ENCODE measurements at places on chromosomes 12 and 14. TPM values are rescaled to one million over a fixed set of nuclear protein-coding genes. Genes with fewer than 3 reads are reported as not detected.

DNA sequence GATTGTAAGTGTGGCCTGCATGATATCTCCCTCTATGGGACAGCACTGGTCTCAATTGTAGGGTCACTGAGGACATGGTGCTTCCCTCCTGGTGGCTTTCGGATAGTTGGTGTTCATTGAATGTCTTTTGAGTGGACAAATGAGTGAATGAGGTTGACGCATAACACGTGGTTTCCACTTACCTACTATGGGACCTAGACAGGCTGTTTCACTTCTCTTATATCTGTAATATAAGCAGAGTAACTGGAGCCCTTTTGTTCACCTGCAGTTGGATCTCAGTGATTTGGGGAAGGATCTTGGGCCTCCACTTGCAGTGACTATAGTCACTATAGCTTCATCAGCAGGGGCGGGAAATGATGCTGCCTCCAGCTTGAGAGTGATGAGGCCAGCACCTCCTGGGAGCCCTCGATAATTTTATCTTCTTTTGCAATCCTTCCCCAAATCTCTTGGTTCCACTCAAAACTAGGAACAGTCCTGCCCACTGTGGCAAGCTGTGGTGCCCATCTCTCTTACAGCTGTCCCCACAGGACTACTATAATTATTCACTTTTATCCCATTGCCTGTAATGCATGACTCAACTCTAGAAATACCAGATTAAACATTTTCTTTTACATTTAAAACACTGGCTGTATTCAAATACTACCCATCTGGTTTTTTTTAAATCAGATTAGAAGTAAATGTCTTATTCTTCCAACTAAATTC, 242.9 kb downstream of the CHST11 start:
- no peak overlapping the region for H3K4me3 ChIP-seq
- peak overlapping the region; percentile 49 for H3K27ac ChIP-seq
- peaks cover 2% of the 10 kb centered on the region for H3K27me3 ChIP-seq
- peaks cover 35% of the 10 kb centered on the region for H3K36me3 ChIP-seq
- peaks cover 48% of the 10 kb centered on the region for H3K4me1 ChIP-seq

DNA sequence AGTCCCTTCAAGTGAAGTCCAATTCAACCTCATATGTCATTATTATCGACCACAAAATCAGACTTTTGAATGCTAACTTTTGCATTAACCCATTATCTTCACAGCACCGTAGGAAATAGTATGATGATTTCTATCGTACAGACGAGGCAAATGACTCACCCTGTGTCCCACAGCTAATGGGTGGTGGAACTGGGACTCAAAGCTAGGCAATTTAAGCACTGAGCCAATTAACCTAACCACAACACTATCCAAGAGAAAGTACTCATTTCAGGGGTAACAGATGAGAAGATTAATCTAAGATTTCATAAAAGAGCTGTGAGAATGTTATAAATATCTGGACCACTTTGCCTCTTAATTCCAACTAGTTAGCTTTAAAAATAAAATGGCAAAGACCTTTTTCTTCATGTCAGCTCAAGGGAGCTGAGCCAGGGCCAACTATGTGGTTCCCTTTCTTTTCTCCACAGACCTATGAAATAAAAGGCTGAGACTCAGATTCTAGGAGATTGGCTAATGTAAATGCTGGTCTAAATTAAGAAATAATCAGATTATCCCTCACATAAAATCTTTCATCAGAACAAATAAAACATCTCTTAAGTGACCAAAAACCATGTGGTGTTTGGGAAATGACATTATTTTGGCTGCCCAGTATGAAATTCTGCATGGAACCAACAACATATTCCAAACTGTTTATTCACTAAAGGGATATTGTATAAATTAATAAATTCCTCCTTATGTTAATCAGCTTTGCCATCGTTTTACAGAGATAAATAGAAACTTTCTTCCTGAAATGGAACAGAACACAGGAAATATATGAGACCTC, 4.9 kb downstream of the PTGER2 start:
- peak overlapping the region; percentile 89 for H3K27ac ChIP-seq
- peaks cover 56% of the 10 kb centered on the region for H3K4me1 ChIP-seq
- peak overlapping the region; percentile 99 for H3K4me3 ChIP-seq
- peaks cover 91% of the 10 kb centered on the region for H3K36me3 ChIP-seq
- DNase-seq = no peak

DNA sequence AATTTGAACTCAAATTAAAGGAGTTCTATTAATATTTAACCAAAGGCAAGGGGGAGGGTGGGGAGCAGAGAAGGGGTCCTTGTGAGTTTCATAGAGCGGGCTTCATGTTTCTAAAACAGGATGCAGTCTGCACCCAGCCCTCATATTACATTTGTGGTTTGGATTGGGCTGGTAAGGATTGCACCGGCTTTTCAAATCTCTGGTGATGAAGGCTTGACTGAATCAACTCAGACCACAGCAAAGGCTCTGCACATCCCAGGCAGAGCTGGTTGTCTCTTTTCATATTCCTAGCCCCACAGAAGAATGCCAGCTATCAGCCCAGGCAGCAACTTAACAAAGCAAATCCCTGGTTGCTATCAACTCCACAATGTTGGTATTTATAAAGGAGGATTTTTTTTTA, 1221.4 kb downstream of the VRK1 start:
- peaks cover 26% of the 10 kb centered on the region for H3K4me1 ChIP-seq
- no peaks in the 10 kb centered on the region for H3K27me3 ChIP-seq
- no peaks in the 10 kb centered on the region for H3K36me3 ChIP-seq
- no peak overlapping the region for H3K27ac ChIP-seq
- H3K4me3 ChIP-seq = no peak overlapping the region

- no peaks in the 10 kb centered on the region for H3K36me3 ChIP-seq
- no peak for DNase-seq
- no peaks in the 10 kb centered on the region for H3K4me1 ChIP-seq
- H3K27me3 ChIP-seq = peaks cover 5% of the 10 kb centered on the region
- H3K4me3 ChIP-seq = no peak overlapping the region
- no peak overlapping the region for H3K27ac ChIP-seq
Measured at GRCh38 chr12:45477526-45477925, 252.0 kb upstream of the ARID2 start.

DNA sequence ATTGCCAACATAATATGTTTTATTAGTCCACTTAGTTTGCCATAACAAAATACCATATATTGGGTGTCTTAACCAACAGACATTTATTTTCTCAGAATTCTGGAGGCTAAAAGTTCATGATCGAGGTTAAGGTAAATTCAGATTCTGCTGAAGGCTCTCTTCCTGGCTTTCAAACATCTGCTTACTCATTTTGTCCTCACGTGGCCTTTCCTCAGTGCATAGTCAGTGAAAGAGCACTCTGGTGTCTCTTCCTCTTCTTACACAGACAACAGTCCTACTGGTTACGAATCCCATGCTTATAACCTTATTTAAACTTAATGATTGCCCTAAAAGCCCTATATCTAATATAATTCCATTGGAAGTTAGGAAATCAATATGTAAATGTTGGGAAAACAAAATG, 479.7 kb downstream of the FSCB start:
- no peak overlapping the region for H3K4me3 ChIP-seq
- H3K27ac ChIP-seq = no peak overlapping the region
- DNase-seq = no peak
- no peaks in the 10 kb centered on the region for H3K27me3 ChIP-seq
- no peaks in the 10 kb centered on the region for H3K4me1 ChIP-seq

- no peak overlapping the region for H3K27ac ChIP-seq
- no peak overlapping the region for H3K4me3 ChIP-seq
- no peak for DNase-seq
- H3K36me3 ChIP-seq = peaks cover 88% of the 10 kb centered on the region
Measured at GRCh38 chr12:112998987-112999767, 20.9 kb downstream of the OAS2 start.

DNA sequence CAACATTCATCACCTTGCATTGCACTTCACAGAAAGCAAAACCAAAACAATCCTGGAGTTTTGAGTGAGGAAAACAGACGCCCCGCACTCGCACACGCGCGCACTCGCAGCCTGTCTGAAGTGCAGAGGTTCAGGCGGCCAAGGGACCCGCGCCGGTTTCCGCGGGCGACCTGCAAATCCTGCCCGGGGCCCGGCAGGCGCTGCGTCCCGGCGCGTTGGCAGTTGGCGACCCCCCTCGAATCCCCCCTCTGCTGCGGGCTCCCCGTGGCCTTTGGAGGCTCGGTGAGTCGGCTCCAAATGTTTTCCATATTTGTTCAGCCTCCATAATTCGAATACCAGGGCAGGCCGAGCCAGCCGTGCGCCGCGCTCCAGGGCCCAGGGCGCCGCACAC, at the start of gene SSPN:
Gene SSPN, plus strand, starts transcription at position 324 of the 391 bp plus-strand sequence. CDS start 100 bp downstream, outside the sequence.
- H3K27me3 ChIP-seq = peaks cover 63% of the 10 kb centered on the region
- peak within 1 kb of the TSS; percentile 77 for H3K4me3 ChIP-seq
- H3K4me1 ChIP-seq = no peaks in the 10 kb centered on the region
- H3K27ac ChIP-seq = no peak within 1 kb of the TSS
- no peaks in the 10 kb centered on the region for H3K36me3 ChIP-seq

- H3K36me3 ChIP-seq = peaks cover 8% of the 10 kb centered on the region
- no peaks in the 10 kb centered on the region for H3K4me1 ChIP-seq
- DNase-seq = no peak
- H3K4me3 ChIP-seq = no peak overlapping the region
Measured at GRCh38 chr14:67391268-67391667, 20.7 kb downstream of the PLEK2 start.

DNA sequence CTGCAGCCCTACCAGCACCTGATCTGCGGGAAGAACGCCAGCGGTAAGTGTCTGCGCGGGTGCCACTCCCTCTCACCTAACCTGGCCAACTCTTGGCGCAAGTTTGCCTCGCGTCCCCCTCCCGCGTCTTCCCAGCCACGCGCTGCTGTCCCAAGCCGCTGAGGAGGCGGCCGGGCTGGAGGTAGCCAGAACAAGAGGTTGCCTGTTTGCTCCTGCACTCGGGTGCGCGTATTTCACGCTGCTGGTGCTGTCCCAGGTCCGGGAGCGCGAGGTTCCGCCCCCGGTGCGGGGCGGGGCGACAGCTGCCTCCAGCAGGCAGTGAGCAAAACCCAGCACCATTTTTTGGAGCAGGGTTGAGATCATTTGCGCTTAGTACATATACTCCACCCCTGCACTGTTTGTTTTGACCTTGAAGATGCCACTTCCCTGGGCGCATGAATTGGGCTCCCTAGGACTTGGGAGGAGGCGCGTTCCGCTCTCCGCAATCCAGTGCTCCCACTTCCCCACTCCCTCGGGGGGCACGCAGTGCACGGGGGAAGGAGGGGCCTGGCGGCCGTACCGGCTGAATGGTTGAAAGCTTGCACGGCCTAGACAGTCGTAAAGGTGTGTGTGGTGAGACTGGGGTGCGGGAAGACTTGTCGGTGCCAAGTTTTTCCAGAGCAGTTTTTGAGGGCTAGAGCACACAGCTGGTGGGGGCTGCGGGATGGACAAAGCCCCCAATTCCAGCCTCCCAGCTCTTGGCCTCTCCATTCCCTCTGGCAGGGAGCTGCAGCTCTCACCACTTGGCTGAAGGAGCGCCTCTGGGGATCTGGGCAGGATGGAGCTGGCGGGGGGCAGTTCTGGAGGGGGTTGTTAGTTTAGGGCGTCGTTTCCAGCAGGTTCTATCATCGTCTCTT, 226.9 kb upstream of the CRY1 start:
- H3K36me3 ChIP-seq = no peaks in the 10 kb centered on the region
- peaks cover 7% of the 10 kb centered on the region for H3K27me3 ChIP-seq
- DNase-seq = peak; percentile 97
- peak overlapping the region; percentile 88 for H3K4me3 ChIP-seq

GRCh38 chr14:31426663-31427062, 6.3 kb upstream of the HEATR5A start:
- peaks cover 9% of the 10 kb centered on the region for H3K4me1 ChIP-seq
- DNase-seq = no peak
- no peaks in the 10 kb centered on the region for H3K27me3 ChIP-seq

GRCh38 chr14:104954746-104955395, 23.3 kb downstream of the AHNAK2 start:
- H3K4me1 ChIP-seq = no peaks in the 10 kb centered on the region
- H3K4me3 ChIP-seq = no peak overlapping the region
- no peaks in the 10 kb centered on the region for H3K36me3 ChIP-seq
- H3K27me3 ChIP-seq = peaks cover 6% of the 10 kb centered on the region
- no peak overlapping the region for H3K27ac ChIP-seq

DNA sequence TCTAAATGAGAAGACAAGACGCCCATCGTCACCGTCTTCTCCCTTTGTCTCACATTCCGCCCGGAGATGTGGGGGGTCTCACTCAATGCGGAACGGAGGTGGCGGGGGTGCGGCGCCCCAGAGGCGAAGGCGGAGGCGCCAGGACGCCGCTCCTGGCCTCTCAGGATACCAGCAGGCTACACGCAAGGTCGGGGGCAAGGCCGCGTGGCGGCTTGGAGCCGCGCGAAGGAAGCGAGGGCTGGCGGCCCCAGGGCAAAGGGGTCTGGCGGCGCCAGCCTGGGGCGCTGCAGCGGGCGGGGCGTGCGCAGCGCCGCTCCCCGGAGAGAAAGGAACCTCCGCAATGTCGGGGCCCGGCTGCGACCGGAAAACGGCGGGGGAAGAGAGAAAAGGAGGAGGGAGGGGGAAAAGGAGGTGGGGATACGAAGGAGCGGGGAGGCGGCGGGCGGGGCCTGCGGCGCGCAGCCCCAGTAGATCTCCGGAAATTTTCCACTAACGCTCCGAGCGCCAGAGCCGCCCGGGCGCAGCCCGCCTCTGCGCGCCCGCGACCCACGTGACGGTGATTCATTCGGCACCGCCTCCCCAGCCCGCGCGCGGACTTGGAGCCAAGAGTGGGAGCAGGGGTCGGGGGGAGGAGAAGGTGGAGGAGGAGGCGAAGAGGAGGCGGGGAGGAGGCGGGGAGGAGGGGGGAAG, 10.5 kb upstream of the SLC38A2 start:
- H3K27ac ChIP-seq = peak overlapping the region; percentile 98
- H3K4me3 ChIP-seq = peak overlapping the region; percentile 83
- H3K4me1 ChIP-seq = peaks cover 36% of the 10 kb centered on the region
- no peaks in the 10 kb centered on the region for H3K27me3 ChIP-seq
- peak; percentile 99 for DNase-seq
- peaks cover 2% of the 10 kb centered on the region for H3K36me3 ChIP-seq

GRCh38 chr12:93626160-93626559, 51.0 kb upstream of the CRADD start:
- no peak overlapping the region for H3K27ac ChIP-seq
- no peaks in the 10 kb centered on the region for H3K36me3 ChIP-seq
- H3K4me1 ChIP-seq = peaks cover 4% of the 10 kb centered on the region
- H3K4me3 ChIP-seq = no peak overlapping the region
- no peak for DNase-seq

The ANKRD33 gene
- not detected for total RNA-seq

The AMHR2 gene
- 0.09 TPM for total RNA-seq

The OLR1 gene
- not detected for total RNA-seq

The PIANP gene
- total RNA-seq = 0.09 TPM

The PHLDA1 gene
- 60.7 TPM for total RNA-seq

The TMEM30B gene
- 0.47 TPM for total RNA-seq
